SHP77 treated with DMSO at 0.1 percent for 48 hours (cell line): ENCODE measurements at places on chromosomes 2 and 18.

GRCh38 chr2:220393711-220394110, 766.3 kb downstream of the SLC4A3 start:
- DNase-seq = peak; percentile 4

- no peak for DNase-seq
These were observed 722 bp upstream of the C2orf15 start for GRCh38 chr2:99140860-99141109.

GRCh38 chr2:25479761-25480160, 138.0 kb upstream of the DNMT3A start:
- DNase-seq = no peak

DNA sequence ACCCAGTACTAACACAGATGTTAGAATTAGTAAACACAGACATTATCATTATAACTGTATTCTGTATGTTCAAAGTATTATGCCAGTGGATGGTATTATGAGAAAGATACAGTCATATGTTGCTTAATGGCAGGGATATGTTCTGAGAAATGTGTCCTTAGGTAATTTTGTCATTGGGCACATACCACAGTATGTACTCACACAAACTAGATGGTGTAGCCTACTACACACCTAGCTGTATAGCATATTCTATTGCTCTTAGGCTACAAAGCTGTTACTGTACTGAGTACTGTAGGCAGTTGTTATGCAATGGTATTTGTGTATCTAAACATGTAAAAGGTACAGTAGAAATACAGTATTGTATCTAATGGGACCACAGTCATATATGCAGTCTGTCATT, 53.8 kb downstream of the GTF3C3 start:
- no peak for DNase-seq

DNA sequence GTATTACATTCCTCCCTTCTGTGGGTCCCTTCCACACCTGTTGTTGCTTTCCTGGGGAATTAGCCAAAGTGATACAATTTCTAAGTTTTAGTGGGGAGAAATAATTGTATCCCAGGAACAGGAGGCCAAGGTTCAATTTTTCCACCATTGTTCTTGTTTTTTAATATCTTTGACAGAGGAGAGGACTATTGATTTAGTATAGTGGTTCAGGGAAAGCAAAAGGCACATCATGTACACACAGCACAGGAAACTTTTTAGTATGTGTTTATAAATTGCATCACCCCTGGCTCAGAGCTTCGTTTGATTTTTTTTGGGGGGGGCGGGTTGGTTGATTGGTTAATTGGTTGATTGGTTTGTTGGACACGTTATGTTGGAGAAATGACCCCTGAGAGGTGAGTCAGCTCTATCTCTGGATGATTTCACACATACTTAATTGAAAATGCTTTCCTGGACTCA, 431.6 kb downstream of the PID1 start:
- DNase-seq = no peak

- DNase-seq = no peak
These were observed 87.9 kb downstream of the WDPCP start for GRCh38 chr2:63500398-63500797.

DNA sequence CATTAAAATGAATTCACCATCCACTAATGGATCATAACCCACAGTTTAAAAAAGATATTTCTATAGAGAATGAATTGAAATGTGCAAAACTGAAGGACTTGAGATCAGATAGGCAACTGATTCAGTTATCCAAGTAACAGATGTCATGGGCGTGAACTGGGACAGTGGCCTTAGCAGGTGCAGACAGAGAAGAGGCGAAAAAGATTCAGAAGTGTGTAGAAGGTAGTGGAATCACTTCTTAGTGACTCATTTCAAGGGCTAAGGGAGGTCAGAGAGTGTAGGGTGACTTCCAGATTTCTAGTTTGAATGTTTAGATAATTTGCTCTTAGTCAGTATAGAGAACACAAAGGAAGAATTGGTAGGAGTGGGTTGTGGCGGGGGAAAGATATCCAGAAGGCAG, 79.7 kb downstream of the EHBP1 start:
- DNase-seq = no peak

DNA sequence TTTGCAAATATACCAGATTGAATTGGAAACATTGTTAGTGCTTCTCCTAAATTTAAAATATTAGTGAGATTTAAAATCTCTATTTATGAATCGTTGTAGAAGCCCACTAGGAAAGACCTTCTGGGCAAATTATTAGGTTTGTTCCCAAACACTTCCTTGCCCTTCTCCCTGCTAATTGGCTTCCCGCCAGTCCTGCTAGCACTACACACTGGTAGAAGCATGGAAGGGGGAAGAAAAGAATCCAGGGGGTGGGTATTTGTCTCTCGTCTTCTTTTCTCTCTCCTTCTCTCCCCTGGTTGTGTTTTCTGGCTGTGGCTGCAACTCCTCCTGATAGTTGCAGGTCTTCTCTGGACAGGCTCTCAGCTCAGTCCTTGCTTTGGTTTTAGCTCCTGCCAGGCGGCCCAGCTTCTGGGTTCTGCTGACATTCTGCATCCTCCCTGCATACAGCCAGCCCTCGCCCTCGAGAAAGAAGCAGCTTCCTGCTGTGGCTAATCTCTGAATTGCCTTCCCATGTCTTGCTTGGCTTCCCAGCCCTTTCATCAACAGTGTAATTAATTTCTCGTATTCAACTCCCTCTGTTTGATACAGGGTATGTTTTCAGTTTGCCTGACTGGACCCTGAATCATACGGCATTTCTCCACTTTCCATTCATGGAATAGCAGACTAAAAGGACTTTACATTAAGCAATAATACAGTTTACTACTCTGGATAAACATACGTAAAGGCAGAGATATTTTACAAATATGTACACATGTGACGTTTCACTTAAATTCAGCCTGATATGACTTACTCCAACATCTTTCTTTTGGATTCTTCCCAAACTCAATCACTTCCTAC, 6.9 kb upstream of the PARD3B start:
- DNase-seq = no peak

GRCh38 chr2:40230707-40231432, 221.0 kb downstream of the SLC8A1 start:
- no peak for DNase-seq

DNA sequence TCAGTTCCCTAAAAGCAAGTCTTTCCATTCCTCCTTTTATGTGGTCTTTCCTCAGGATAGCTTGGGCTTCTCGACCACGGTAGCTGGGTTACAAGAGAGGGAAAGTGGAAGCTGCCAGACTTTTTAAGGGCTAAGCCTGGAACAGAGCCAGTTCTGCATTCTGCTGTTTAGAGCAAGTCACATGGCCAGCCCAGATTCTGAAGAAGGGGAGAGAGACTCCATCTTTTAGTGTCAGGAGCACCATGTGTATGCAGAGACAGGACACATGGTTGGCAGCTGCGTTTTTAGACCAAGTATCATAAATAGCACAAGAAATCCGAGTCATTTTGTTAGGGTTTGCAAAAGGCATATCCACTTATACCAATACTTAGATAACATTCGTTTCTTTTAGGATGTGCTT, 4.7 kb downstream of the HMSD start:
- DNase-seq = no peak

GRCh38 chr2:174673876-174674275, 76.3 kb upstream of the WIPF1 start:
- DNase-seq = no peak

DNA sequence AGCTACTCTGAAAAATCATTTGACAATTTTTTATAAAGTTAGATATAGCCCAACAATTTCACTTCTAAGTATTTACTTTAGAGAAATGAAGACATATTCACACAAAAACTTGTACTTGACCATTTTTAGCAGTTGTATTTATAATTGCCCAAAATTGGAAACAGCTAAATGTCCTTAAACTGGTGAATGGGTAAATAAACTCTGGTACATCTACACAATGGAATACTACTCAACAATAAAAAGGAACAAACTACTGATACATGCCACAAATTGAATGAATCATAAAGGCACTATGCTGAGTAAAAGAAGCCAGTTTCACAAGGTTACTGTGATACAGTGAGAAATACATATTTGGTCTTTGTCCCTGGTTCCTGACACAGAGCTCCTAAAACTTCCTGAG, 32.8 kb upstream of the BBS5 start:
- no peak for DNase-seq

- DNase-seq = no peak
These were observed 88.9 kb downstream of the ASXL3 start for GRCh38 chr18:33666915-33667314.

DNA sequence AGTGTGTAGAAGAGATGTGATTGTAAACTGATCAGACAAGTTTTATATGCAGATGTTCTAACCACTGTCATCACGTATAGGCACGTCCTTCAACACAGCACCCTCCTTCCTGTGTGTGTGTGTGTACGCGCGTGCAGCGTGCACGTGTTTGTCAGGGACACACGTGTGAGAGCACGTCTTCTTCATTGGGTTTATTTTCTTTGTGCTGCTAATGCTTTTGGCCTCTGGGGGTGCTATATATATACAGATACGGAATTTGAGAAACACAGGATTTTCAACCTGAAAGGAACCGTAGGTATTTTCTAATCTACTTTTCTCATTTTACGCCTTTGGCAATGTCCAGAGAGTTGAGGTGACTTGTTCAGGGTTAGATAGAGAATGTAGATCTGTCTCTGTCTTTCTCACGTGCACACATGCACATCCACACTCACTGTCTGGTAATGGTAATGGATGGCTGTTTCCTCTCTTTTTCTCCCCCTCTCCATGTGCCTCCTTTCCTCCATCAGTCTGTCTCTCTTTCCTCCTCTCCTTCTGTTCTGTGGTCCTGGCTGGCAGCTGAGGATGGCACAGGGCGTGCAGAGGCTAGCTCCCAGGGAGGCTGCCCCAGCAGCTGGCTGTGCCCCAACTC, 13.4 kb upstream of the CELF4 start:
- DNase-seq = no peak

GRCh38 chr2:140269000-140269399, 1488.8 kb upstream of the NXPH2 start:
- DNase-seq = no peak

DNA sequence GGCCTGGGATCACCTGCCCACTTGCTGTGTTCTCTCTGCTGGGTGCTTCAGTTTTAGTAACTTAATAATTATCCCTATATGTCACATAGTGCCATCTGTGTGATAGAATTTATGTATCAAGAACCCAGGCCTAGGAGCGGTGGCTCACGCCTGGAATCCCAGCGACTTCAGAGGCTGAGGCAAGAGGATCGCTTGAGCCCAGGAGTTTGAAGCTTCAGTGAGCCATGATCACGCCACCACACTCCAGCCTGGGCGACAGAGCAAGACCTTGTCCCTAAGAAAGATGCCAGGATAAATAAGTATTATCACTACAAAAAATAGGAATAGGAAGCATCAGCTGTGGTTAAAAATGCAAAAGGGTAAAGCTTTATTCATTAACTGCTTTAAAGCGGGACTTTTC, 240.8 kb downstream of the FAM210A start:
- no peak for DNase-seq

DNA sequence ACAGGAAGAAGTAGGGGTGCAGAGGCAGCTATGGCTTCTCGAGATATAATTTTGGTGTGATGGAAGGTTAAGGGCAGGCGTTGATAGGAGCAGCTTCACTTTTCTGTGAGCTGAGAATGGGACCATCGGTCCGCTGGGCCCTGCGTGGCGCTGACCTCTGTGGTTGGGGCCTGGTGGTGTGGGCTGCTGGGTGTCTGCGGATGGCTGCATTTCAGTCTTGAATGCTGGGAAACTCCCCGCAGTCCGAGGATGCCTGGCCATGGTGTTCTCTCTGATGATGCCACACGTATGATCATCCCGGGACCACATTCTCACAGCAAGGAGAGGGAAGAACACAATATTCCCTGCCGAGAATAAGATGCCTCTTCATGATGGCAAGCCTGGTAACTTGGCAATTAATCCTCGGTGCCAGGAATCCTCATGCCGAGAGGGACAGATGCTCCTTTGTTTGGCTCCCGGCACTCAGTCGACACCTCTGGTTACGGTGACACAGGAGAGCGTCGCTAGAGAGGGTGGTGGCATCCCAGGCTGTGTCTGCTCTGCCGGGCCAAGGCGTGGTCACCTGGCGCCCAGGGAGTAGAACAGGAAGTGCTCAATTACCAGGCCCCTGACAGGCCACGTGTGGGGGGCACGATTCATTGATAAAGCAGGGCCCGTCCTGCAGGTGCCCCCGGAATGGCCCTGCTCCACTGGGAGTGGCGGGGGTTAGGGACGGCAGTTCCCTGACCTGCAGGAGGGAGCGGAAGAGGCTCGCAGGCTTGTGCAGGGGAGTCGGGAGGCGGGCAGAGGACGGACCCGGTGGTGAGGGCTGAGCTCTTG, 119.4 kb upstream of the CTDP1 start:
- DNase-seq = no peak

DNA sequence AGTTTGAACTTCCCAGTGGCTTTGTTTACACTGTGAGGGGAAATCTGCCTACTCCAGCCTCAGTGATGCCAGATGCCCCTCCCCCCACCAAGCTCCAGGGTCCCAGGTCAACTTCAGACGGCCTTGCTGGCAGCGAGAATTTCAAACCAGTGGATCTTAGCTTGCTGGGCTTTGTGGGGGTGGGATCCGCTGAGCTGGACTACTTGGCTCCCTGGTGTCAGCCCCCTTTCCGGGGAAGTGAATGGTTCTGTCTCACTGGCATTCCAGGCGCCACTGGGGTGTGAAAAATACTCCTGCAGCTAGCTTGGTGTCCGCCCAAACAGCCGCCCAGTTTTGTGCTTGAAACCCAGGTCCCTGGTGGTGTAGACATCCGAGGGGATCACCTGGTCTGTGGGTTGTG, 70.0 kb upstream of the NEUROD1 start:
- DNase-seq = no peak

DNA sequence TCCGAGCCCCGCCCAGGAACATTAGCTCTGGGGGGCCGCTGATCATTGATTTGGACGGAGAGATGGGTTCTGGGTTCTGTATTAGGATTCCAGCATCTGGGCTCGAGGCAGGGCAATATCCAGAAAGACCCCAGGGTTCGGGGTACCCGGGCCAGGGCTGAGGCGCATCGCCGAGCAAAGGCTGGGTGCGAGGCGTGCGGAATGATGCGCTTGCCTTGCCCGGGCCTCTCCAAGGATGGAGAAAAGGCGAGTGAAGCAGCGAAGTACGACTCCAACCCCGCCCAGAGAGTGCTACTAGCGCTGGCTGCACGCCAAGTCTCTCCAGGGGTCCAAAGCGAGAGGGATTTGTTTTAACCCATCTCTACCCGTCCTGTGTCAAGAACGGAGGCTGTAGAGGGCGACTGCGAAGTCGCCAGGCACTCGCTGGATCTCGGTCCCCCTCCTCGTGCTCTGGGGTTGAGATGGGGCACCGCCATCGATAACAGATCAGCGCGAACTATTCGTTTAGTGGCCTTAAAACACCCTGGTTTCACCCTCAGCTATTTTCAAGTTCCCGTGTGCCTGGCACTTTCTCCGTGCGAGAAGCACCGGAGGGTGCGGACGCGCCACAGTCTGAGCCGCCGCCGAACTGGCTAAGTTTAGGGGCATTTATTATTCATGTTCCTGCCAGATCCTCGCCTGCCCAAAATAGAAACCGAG, 1.9 kb downstream of the ADCYAP1 start:
- DNase-seq = peak; percentile 65

- no peak for DNase-seq
These were observed 212.7 kb downstream of the AGAP1 start for GRCh38 chr2:235706506-235706905.

- DNase-seq = peak; percentile 77
These were observed 206.1 kb downstream of the FAM210A start for GRCh38 chr18:13520306-13520705.
